ENCODE measurements at places on chromosomes 4 and X.

DNA sequence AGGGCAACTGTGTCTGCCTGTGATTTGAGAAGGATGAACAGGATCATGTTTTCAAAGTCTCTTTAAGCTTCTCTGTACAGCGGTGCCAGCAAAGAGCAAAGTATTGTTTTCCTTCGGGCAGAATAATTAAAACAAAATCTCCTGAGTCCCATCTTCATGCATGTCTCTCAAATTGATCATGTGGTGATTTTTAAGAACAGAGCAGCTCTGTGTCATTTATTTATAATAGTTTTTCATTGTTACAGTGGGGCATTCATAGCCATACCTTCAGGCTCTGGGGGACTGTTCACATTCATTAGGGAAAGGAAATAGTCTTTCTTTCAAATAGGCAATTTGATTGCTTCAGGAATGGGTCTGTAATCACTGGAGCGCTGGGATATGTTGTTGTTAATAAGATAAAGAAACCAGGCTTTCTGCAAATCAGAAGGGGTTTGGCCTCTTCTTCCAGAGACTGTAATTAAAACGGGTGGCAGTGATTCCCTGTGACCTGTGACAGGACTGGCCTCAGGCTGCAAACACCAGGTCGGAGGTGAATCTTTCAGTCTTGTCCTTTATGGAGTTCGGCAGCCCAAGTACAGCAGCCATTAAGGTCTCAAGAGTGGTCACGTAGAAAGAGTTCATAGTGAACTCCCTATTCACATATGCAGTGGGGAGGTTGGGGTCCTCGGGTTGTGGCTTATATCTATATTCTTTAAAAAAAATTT lies 29.3 kb upstream of the CBR4 start:
- DNase-seq: no peak

DNA sequence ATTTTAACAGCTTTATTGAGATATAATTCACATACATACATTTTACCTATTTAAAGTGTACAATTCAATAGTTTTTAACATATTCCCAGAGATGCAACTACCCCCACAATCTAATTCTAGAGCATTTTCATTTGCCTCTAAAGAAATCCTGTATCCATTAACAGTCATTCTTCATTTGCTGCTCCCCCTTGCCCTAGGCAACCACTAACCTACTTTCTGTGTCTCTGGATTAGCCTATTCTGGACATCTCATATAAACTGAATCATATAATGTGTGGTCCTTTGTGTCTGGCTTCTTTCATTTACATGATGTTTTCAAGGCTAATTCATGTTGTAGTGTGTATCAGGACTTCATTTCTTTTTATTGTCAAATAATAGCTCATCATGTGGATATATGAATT lies 105.1 kb upstream of the GRPR start:
- DNase-seq: no peak

GRCh38 chrX:154367474-154368308 lies 6.7 kb downstream of the FLNA start:
- DNase-seq: no peak

- DNase-seq: no peak
Measured at GRCh38 chr4:1245481-1246051, 3.4 kb downstream of the CTBP1 start.
